Inflammatory macrophage (primary cell): ENCODE measurements at places on chromosomes 3 and 15.
A peak's percentile ranks its signal among the peaks of the same experiment; 100 is the strongest.

- DNase-seq: peak; percentile 62
Measured at GRCh38 chr3:46705022-46705530, 3.9 kb downstream of the TMIE start.

DNA sequence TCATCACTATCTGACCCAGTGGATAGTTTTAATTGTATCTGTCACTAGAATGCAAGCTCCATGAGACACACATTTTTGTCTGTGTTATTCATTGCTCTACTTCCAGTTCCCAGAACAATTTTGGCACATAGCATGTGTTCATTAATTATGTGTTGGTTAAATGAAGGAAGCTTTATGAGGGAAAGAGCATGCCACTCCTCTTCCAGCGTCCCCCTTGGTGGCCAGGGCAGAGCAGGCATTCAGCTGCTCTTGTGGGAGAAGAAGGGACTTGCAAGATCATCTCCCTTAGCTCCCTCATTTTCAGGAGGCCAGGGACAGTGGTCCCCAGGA, 489 bp upstream of the GALNT15 start:
- no peak for DNase-seq

DNA sequence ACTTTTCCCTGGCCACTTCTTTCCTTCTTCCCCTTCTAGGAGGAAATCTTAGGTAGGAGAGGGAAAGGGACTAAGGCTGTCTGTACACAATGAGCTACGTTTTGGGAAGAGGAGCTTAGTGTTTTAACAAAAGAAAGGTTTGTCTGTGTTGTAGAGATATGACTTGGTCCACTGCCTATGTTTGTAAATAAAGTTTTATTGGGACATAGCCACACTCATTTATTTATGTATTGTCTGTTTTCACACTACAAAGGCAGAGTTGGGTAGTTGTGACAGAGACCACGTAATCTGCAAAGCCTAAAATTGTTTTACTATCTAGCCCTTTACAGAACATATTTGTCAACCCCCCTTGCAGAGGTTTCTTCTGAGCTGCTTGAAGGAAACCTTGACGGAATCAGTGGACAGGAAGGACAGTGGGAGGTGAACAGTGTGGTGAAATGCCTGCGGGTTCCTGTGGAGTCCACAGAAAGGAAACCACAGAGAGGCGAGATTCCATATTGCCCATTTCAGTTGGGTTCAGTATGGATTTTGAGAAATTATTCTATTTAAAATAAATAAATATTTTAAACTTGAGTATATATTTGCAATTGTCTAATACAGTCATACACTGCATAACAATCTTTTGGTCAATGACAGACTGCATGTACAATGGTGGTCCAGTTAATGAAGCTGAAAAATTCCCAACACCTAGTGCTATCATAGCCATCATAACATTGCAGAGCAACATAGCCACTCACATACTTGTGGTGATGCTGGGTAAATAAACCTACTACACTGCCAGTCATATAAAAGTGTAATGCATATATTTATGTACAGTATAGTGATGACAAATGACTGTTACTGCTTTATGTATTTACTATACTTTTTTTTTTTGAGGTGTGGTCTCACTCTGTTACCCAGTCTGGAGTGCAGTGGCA, 157.9 kb upstream of the NUDT16 start:
- peak; percentile 41 for DNase-seq

DNA sequence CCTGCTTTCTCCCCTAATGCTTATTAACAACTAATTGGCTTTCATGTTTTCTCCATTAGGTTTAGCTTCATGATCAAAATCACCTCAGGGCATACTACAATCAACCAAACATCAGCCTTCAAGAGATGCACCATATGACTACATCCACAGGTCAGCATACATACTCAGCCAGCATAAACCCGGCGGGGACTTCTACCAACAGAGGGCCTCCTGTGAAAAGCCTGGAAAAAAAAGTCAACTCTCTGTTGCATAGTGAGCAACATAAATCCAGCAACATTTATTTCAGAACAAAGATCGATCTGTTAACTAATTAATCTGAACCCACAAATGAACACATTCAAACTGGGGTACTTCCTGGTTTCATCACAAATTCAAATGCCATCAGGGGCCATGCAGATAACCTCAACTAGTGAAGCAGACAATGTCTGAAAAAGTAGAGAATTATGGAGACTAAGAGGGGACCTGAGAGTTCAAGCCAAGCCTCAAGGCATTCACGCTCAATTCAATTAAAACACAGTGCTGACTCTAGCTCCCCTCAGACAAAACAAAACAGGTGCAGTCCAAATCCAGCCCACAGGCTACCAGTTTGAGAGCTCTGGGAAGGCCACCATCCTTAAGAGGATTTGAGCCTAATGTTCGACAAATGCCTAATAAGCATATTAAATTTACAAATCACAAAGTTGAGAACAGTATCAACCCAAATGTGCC, 124.5 kb downstream of the MAGI1 start:
- no peak for DNase-seq

- DNase-seq: no peak
Measured at GRCh38 chr3:116678853-116679252, 30.7 kb upstream of the TUSC7 start.

DNA sequence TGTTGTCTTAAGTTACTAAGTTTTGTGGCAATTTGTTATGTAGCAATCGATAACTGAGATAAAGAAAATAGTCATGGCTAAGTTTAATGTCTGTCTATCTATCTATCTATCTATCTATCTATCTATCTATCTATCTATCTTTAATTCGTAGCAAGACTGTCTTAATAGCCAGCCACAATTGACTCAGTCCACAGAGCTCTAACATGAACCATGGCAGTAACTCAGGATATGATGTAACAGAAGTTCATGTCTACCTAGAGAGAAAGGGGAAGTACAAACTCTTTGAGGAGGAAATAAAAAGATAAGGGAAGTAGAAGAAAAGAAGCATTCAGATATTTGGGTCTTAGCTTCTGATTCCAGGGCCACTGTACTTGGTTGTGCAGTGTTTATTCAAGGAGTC, 61.5 kb upstream of the FNDC3B start:
- peak; percentile 81 for DNase-seq

DNA sequence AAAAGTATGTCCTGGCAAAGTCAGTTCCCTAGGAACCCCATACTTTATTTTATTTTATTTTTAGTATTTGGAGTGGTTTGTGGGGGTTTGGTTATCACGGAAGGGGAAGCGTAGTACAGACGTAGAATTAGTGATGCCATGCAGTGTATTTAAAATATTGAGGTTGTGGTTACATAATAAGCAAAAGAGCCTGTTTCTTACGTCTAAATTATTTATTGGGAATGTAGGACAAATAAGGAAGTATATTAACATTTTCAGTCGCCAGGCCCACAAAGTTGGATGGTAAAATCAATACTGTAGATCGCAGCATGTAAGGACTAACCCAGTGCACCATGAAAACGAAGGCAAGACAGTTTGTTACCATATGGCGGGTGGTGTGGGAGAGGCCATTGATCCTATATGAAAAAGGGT, 558 bp downstream of the DTWD1 start:
- peak; percentile 18 for DNase-seq

GRCh38 chr3:24156466-24156865, 211.4 kb downstream of the NR1D2 start:
- no peak for DNase-seq

DNA sequence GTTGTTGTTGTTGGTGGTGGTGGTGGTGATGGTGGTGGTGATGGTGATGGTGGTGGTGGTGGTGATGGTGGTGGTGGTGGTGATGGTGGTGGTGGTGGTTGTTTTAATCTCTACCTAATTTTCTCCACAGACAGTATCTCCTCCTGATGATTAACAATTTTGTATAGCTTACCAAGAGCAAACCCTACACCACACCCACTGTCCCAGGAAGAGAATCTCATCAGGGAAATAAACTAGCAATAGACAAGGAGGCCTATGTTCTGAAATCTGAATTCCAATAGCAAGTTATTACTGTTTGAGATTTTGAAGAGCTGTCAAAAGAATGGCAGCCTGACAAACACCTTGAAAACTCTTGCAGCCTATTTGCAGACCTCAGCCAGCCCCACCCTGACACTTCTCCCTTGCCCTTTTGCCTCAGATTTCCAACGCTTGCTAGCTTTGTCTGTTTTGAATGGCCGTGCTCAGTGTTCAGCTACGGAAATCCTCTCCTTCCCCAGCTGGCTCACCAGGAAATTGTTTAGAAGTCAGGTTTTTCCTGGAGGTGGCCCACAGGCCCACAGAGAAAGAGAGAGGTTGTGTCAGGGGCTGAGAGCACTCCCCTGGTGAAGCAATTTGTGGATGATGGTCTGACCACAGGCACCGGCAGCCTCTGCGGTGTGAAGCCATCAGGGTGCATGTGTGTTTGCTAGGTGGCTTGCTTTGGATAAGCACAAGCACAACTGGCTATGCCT, 101.6 kb downstream of the MAGI1 start:
- DNase-seq: no peak

- DNase-seq: no peak
Measured at GRCh38 chr15:100263721-100264455, 77.9 kb downstream of the ADAMTS17 start.

DNA sequence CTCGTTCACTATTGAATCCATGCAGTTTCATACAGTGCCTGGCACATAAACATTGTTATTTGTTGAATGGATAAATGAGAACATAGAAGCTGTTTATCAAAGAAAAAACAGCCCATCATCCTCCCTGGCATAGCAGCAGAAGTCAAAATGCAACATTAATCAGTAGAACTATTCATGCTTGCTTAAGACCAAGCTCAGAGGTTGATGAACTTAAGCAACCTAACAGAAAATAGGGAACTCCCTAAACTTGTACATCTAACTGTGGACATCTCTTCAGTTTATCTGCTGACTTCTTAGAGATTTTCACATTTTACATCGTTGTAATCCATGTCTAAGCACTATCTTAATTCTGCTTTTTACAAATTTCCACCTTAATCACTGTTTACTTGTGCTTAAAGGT, 29.2 kb downstream of the SENP8 start:
- DNase-seq: peak; percentile 20

- DNase-seq: peak; percentile 7
Measured at GRCh38 chr3:46934498-46935167, 41.9 kb downstream of the CCDC12 start.

GRCh38 chr3:170593634-170594033, 7.8 kb upstream of the SLC7A14 start:
- DNase-seq: no peak

GRCh38 chr3:138362538-138362937, 14.2 kb downstream of the MRAS start:
- DNase-seq: no peak

DNA sequence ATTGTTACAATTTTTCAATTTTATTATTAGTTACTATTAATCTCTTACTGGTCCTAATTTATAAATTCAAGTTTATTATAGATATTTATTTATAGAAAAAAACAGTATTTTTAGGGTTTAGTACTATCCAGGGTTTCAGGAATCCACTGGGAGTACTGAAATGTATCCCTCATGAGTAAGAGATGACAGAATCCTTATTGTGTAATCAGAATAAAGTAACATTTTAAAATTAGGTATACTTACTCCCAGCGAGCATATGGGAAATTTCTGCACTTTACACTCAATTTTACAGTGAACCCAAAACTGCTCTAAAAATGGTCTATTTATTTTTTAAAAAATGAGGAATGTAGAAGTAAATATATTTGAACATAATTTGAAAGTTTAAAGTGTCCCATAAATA, 202.7 kb downstream of the CGGBP1 start:
- DNase-seq: no peak

- no peak for DNase-seq
Measured at GRCh38 chr3:139292711-139293664, 50.8 kb upstream of the MRPS22 start.

DNA sequence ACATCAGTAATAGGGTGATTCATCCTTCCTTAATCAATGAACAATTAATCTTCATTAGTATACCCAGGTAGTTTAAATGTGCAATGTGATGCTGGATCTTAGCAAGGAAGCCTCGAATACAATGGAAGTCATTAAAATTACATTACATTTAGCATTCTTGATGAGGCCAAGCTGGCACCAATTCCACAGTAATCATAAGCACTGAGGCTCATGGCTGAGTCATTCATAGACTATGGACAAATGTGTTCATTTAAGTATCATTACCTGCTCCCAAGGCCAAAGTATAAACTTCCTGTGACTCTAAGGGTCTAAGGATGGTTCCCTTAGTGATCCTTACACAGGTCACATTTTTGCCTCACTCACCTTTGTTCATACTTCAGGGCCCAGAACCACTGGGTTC, 266.4 kb upstream of the CDIN1 start:
- DNase-seq: no peak

DNA sequence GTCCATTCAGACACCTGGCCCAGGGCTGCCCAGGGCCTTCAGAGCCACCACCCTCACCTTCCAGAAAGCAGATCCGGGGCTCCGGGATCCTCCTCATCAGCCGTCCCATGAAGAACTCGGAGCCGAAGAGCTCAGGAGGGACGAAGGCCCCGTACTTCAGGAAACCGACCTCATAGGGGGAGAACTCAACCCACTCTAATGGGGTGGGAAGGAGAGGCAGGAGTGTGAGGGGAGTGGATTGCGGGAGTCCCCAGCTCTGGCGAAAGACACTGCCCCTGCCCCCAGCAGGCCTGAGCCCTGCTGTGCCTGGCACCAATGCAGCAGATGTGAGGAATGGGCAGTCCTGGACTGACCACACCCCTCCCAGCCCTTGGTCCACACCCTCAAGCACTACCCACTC, 22.6 kb downstream of the PLA2G4D start:
- no peak for DNase-seq

- DNase-seq: no peak
Measured at GRCh38 chr3:158642474-158643210, 1.7 kb upstream of the GFM1 start.

GRCh38 chr15:67135494-67135893, 70.1 kb downstream of the SMAD3 start:
- DNase-seq: no peak

GRCh38 chr3:127036209-127037020, 53.5 kb downstream of the PLXNA1 start:
- no peak for DNase-seq
